ENCODE measurements at places on chromosomes 2 and 18.

DNA sequence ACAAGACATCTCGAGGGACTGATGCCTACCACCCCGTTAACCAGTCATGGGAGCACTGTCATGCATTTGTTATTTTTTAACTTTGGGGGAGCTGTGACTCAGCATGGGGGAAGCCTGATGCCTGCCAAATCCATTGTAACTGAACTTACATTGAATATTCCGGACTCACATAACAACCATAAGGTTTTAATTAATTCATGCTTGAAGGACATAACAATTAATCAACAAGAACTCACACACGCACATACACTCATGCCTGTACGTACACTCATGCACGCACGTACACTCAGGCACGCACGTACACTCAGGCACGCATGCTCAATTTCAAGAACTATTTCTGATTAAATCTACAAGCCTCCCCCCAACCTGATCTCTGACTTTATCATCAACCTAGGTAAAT is 1639.1 kb downstream of the SUCLG1 start:
- DNase-seq, result no peak

DNA sequence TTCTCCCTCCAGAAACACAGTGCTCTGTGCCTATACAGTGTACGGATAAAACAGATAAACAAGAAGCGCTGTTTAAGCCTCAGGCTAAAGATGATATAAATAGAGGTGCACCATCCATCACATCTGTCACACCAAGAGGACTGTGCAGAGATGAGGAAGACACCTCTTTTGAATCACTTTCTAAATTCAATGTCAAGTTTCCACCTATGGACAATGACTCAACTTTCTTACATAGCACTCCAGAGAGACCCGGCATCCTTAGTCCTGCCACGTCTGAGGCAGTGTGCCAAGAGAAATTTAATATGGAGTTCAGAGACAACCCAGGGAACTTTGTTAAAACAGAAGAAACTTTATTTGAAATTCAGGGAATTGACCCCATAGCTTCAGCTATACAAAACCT is 70.7 kb downstream of the TANK start:
- DNase-seq, result no peak

DNA sequence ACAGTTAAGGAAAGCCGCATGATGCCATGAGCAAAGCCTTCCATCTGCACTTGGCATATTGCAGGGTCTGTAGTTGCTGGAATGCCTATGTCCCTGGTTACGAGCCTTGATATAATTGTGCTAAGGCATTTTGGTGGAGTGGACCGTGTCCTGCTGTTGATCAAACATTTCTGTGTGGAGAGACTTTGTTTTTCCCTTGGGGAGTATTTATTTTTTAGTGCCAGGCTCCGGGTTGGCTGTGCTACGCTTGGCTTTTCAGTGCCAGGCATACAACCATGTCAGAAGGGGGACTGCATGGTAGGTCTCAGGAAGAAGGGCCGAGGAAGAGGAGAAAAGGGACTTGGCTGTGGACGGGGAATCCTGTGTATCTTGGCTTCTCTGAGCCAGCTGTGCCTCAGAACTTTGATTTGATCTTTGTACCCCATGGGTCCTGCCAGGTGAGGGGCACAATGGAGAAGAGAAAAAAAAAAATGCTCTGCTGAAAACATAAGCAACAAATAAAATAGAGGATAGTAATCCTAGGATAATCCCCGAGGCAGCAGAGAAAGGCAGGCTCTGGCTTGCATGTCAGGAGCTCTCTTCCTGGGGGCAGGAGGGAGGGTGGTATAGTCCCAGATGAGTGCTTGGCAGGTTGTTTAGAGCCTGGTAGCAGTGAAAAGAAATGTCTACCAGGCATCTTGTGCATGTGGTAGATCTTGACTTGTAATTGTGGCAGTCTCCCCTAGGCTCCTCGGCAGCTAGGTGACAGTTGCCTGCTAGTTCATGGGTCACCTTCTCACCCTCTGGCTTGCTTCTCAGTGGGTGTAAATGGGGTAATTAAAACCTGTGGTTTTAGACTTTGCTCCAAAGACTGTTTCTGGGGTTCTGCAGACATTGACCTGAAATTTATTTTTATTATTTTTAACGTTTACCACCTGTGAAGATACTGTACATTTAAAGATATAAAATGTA is 233.0 kb downstream of the NEDD4L start:
- no peak for DNase-seq

DNA sequence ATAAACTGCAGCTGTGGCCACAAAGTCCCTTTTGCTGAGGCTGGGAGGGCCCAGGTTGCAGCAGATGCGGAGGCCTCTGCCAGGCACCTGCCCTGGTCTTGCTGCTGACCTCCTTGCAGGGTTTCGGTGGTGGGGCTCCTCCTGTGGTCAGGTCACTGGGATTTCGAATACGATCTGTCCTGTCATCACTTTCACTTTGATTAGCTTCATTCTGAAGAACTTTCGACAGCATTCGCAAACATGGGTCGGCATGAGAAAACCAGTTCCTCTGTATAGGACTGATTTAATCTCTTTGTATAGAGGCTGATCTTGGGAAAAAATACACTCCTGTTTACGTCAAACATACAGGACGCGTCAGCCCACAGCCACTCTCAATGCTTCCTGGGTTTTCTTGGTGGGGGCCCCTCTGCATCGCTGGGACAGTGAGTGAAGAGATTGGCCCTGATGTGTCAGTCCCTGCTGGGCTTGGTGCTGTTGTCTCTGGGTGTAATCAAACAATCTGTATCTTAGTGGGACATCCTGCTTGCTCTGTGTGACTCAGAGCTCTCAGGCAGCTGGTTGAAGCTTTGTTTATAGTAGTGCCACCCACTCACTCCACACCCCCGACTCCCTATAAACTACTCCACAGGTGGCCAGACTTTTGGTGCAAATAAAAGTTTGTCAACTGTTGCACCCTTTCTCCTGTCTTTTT is 209.4 kb upstream of the CXCR4 start:
- DNase-seq, result no peak

GRCh38 chr18:75349668-75350511 is 77.6 kb downstream of the SMIM21 start:
- DNase-seq, result peak; percentile 19

DNA sequence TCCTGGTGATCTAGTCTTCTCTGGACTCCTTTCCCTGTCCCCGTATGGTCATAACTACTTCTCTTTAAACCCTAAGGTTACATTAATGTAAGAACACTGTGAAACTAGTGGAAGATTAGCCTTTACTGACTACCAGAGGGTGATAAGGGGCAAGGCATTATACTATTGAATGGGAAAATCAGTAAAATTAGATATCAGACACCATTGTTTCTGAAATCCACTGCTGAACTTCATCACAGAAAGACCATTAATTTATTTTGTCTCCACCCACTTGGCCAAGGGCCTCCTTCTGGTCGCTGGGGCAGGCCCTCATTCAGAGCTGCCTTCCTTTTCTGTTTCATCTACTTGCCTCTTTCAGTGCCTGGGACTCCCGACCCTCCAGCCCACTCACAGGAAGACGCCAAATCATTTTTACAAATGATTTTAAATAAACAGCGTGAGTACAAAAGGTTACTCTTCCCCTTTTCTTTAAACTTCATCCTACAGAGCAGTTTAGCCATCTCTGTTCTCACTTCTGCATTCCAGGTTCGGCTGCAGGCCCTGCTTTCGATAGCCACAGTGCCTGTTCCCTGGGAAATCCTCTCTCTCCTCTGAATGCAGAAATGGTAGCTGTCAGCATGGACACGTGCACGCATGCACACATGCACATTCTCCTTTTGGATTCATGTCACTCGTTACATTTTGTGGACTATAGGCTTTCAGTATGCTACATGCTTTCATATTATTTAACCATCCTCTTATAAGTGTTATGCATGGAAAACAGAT is 70.3 kb upstream of the DOCK10 start:
- DNase-seq, result no peak

GRCh38 chr2:217181512-217181911 is 321.6 kb upstream of the TNP1 start:
- DNase-seq, result no peak

- DNase-seq, result no peak
These were observed 922.7 kb upstream of the CHAC2 start for GRCh38 chr2:52844701-52845423.

DNA sequence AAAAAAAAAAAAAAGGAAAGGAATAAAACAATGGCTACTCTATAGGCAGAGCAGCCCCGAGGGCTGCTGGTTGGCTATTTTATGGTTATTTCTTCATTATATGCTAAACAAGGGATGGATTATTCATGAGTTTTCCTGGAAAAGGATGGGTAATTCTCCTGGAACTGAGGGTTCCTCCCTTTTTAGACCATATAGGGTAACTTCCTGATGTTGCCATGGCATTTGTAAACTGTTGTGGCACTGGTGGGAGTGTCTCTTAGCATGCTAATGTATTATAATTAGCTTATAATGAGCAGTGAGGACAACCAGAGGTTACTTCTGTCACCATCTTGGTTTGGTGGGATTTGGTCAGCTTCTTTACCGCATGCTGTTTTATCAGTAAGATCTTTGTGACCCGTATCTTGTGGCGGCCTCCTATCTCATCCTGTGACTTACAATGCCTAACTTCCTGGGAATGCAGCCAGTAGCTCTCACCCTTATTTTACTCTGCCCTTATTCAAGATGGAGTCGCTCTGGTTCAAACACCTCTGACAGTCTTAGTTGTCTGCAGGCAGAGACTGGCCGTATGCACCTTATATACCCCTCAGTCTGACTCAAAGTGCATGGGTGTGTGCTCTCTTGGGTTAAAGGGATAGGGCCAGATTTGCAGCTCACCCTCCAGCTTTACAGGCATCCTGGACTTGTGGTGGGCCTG is 57.7 kb downstream of the HAUS1 start:
- DNase-seq, result no peak
